Putamen (tissue), 1 donor: ENCODE measurements at places on chromosomes 4 and X.

GRCh38 chr4:155107059-155107458, 101.4 kb upstream of the NPY2R start:
- no peak for DNase-seq

GRCh38 chr4:158005021-158005420, 167.8 kb downstream of the GASK1B start:
- DNase-seq = no peak

DNA sequence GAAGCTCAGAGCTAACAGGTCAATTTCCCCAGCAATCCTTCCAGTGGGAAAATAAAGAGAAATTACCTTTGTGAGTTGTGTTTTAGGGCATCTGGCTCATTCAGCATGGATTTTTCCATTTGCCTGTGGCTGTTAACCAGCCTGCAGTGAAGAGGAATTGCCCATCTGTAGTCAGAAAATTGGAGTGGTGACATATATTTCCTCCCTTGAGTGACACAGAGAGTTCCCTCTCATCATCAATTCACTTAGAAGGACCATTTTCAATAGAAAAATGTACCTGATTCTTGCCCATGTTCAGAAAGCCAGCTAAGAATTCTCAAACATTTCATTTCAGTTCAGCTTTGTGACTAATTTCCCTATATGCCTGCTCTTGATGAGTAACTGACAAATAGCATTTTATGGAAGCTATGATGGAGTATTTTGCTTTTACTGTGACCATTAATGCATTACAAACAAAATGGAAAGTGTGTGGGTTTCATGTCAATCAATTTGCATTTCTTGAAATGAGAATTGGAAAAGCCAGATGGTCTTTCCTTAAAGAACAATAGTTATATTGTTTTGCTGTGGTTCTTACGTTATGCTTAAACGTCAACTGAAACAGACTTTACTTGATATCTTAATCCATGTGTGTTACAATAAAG, 155.8 kb downstream of the NWD2 start:
- no peak for DNase-seq

DNA sequence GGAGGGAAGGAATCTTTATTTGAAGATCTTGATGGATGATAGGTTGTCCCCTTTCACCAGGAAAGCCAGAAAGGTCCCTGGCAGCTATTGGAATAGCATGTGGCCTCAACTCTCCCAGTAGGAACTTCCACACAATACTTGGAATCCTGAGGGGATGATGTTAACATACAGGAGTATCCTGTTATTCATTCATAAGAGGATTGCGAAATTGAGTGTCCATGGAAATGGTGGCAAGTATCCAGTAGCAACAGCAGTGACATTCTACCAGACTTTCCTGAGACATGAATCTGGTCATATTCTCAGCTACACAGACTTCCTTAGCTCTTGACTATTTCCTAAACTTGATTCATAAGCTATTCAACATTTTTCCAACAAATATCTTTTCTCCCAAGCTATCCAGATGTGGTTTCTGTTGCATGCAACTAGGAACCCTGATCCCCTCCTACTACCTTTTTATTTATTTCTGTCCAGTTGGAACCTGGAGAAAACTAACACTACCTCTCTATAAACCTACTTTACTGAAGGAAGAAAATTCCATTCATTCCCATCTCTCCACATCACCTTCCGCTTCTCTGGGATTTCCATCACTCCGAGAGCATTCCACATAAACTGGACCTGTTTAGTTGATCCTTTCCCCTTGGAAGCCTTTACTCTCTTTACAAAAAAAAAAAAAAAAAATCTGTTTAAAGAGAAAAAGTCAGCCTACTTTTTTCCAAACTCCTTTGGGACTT, 101.8 kb downstream of the ANXA5 start:
- DNase-seq = no peak

DNA sequence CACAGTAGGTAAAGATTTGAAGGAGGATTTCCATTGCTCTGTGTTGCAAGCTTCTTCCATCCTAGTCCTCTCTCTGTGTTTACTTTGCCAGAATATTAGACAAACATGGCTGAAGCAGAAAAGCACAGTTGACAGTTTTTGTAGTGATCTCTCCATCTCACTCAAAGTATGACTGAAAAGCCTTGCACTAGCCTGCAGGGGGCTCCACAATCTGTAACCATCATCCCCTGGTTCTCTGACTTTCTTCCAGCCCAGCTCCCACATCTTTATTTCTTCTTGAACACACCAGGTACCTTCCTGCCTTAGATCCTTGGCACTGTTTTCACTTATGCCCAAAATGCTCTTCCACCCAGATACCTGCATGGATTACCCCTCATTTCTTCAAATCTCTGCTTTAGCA, 34.1 kb upstream of the HHIP start:
- peak; percentile 37 for DNase-seq

GRCh38 chr4:137029026-137029425, 503.3 kb downstream of the PCDH18 start:
- DNase-seq = no peak

- peak; percentile 52 for DNase-seq
Measured at GRCh38 chrX:79369871-79370270, 2.7 kb upstream of the ITM2A start.

- DNase-seq = no peak
Measured at GRCh38 chrX:14875624-14876023, 2.4 kb downstream of the MOSPD2 start.

GRCh38 chr4:137535718-137536117, 3.4 kb upstream of the PCDH18 start:
- no peak for DNase-seq

DNA sequence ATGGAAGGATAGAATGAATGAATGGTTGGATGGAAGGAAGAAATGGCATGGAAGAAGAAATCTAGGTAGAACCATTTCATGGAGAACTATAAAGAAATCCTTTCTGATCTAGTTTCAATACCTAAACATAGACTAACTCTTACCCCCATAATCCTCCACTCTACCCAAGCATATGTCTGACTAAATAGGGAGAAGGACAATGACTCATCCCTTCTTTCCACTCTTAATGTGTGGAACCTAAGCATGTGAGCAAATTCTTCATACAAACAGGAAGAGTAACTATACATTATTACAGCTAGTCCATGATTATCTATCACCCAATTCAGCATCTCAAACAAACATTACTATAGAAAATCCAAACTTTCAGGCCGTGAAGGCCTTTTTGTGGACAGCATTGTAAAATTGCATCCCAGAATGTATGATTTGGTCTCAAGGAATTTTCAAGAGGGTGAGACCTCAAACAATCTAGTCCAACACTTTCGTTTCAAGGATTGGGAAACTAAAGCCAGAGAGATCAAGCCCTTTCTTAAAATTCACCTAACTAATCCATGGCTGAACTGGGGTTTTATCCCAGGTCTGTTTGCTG, 11.2 kb downstream of the C1QTNF7 start:
- DNase-seq = no peak

DNA sequence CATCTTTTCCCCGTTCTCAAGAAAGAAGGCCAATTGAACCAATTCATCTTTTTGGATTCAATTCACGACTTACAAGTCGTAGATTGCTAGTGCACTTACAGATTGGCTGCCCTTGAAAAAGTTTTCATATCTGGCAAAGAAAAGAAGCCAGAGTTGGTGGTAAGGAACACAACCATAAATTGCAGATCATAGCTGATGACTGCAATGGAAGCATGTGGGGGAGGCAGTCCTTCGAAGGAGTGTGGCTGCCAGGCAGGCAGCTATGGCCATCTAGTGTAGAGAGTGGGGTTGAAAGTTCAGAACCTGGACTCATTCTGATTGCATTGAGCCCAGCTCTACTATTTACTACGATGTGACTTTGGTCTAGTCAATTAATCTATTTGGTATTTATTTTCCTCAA, 4.5 kb downstream of the GPM6A start:
- DNase-seq = no peak

DNA sequence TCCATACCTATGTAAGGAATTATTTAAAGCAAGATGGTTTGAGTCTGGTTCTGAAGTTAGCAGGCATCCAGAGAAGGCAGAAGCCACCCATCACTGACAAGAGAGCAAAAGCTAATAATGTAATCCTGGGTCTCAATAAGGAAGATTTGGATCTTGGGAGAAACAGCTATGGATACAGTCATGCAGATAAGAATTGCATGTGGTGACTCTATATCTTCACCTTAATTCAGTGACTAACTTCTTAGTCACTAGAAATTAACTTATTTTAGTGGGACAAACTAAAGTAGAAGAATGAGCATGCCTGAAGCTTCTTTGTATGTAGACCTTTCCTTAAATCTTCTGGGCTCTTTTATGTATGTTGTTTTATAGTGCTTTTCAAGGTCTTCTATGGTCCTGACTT, 66.6 kb downstream of the ATP10D start:
- DNase-seq = no peak

DNA sequence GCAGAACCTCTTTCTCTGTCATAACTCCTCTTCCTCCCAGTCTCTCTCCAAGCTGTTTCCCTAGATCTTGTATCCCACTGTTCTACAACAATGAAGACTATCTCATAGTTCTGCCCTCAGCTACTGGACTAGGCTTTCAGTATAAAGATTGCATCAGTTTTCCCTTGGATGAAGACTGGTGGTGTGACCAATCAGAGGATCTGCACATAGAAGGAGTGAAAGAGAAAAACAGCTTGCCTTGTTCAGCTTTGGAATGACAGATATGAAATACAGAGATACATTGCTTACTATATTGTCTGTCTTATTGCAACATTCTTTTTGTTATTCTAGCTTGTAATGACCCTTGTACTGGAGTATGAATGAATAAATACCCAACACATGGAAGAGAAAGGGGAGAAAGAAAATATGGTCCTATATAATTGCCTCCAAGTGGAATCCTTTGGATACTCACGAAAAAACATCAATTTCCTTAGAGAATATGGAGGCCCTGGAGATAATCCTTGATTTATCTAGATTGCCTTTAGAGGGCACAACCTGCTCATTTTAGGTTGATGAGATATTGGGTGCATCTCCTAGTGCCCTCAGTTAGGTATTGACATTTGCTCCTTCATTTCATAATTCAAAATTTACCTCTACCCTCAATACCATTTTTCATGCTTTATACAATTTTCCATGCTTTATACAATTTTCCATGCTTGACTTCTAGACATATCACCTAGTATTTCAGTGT, 395.8 kb downstream of the NAF1 start:
- DNase-seq = no peak

- DNase-seq = no peak
Measured at GRCh38 chr4:30245140-30245539, 475.0 kb upstream of the PCDH7 start.
